Mesenteric fat pad (tissue), 1 donor: ENCODE measurements at places on chromosomes 4 and X. TPM values are rescaled to one million over a fixed set of nuclear protein-coding genes. Genes with fewer than 3 reads are reported as not detected.

- no peak for DNase-seq
Observed at GRCh38 chr4:101933855-101934254, 143.3 kb downstream of the BANK1 start.

GRCh38 chrX:2859197-2859797 is 30.6 kb downstream of the GYG2 start:
- no peak for DNase-seq

DNA sequence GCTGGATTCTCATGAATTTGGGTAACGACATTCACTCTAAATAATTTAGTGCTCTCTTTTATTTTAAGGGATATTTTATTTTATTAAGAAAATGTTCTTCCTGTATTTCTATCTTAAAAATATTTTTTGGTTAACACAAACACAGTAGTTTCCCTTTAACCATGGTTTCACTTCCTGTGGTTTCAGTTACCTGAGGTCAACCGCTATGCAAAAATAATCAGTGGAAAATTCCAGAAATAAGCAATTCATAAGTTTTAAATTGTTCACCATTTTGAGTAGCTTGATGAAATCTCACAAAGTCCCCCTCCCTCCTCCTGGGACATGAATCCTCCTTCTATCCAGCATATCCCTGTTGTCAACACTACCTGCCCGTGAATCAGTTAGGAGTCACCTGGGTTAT is 71.4 kb downstream of the GBA3 start:
- no peak for DNase-seq

DNA sequence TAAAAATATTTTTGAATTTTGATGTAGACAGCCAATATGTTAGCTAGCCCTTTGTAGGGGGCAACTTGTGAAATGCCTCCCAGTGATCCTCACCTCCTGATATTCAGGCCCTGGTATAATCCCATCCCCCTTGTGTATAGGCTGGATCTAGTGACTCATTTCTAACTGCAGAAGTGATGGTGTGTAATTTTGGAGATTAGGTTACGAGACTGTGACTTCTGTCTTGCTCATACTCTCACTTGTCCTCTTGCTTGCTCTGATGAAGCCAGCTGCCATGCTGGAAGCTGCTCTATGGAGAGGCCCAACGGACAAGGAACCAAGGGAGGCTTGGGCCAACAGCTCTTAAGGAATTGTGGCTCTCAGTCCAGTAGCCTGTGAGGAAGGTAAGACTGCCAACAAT is 61.7 kb downstream of the GPR82 start:
- no peak for DNase-seq

GRCh38 chrX:21678048-21678612 is 20.0 kb upstream of the KLHL34 start:
- no peak for DNase-seq

DNA sequence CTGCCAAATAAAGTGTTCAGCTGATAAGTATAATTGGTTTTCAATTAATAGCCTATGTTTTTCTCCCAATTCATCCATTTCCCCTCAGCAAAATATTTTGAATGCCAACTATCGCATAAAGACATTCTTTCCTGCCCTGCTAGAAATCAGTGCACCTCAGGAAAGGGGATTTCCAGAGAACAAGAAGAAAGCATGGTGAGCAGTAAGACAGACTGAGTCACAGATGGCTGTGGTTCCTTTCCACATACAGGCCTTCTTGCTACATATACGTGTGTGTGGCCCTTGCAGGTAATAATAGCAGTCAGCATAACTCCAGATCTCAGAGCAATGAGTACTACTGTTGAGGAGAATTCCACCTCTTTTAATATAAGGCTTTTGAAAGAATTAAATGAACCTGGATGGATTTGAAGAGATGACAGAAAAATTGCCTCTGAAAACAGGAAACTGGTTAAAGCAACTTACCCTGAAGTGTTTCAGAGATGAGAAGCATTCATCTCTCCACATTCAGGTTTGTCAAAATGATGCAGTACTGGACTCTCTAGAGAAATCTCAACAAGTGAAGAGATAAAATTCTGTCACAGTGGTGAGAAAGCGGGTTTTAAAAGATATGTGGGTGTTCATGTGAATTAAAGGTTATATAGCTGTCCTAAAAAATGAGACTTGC is 13.6 kb downstream of the GASK1B start:
- no peak for DNase-seq

GRCh38 chrX:15425024-15425423 is 40.8 kb upstream of the VEGFD start:
- no peak for DNase-seq

DNA sequence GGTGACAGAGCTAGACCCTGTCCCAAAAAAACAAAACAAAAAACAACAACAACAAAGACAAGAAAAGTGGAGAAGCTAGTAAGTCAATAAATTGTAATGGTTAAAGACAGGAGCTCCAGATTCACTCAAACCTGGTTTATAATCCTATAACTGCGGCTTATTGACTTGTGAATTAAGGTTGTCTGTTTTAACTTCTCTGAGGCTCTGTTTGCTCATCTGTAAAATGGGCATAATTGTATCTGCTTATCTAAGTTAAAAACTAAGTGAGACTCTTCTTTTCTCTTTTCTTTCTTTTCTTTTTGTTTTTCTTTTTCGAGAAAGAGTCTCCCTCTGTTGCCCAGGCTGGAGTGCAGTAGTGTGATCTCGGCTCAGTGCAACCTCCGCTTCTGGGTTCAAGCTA is 84.9 kb downstream of the SOWAHB start:
- no peak for DNase-seq

- no peak for DNase-seq
Observed at GRCh38 chr4:41305476-41305875, 48.7 kb downstream of the UCHL1 start.

- DNase-seq: no peak
Observed at GRCh38 chrX:132532097-132532496, 43.3 kb upstream of the MBNL3 start.

DNA sequence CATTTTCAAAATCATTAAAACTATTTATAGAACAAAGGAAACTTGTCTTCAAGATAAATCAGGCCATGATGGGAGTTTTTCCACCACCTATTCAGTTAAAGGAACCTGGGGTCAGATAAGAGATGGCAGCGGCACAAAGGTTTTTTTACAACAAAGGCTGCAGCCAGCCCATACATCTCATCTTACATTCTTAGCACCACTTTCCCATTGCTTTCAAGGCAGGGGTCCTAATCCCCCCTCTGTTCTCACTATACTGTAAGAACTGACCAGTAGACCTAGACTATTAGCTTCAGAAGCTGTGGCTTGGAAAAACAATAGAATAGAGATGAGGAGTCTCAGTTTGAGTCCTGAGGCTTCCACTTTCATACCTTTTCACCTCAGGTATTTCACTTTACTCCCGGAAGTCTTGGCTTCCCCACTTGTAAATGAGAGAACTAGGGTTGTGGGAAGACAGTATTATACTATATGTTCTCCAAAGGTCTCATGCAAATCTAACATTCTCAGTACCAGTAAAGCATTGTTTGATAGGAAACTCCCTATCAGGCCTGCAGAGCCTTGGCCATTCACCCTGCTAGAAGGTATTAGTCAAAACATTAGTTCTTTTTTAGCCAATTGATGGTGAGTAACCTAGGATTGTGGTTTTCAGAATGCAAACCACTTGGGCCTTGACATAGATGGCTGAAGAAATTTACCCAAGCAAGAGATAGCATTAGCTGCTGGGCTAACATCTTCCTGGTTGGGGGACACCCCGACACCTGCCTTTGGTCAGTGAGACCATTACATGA is 182.9 kb upstream of the PBDC1 start:
- no peak for DNase-seq

SRPK3 gene
- 0.74 TPM for total RNA-seq

ARX gene
- total RNA-seq: not detected

PPP1R2C gene
- not detected for total RNA-seq

CSN1S1 gene
- total RNA-seq: 32.3 TPM

PDE6B gene
- 2.9 TPM for total RNA-seq

MRPS18C gene
- 46.7 TPM for total RNA-seq

SH3D19 gene
- 162 TPM for total RNA-seq

XAGE1A gene
- total RNA-seq: not detected

TLR8 gene
- 6.6 TPM for total RNA-seq
